ENCODE measurements at places on chromosomes 2 and 18. TPM values are rescaled to one million over a fixed set of nuclear protein-coding genes. Genes with fewer than 3 reads are reported as not detected.

MGAT4A gene
- total RNA-seq, result 14.0 TPM

- DNase-seq, result no peak
- peaks cover 6% of the 10 kb centered on the region for H3K4me1 ChIP-seq
- no peak overlapping the region for H3K27ac ChIP-seq
- H3K36me3 ChIP-seq, result no peaks in the 10 kb centered on the region
These were observed 5.1 kb downstream of the AGPS start for GRCh38 chr2:177397481-177398289.

GRCh38 chr18:67876871-67877270 lies 360.4 kb upstream of the DSEL start:
- H3K27ac ChIP-seq, result no peak overlapping the region
- no peaks in the 10 kb centered on the region for H3K4me1 ChIP-seq
- no peak for DNase-seq
- no peak overlapping the region for H3K4me3 ChIP-seq
- H3K36me3 ChIP-seq, result no peaks in the 10 kb centered on the region

- no peak overlapping the region for H3K4me3 ChIP-seq
- no peaks in the 10 kb centered on the region for H3K36me3 ChIP-seq
- H3K4me1 ChIP-seq, result no peaks in the 10 kb centered on the region
- no peak overlapping the region for H3K27ac ChIP-seq
These were observed 15.4 kb downstream of the AFF3 start for GRCh38 chr2:100126897-100127401.

- H3K4me3 ChIP-seq, result no peak overlapping the region
- no peak overlapping the region for H3K27ac ChIP-seq
- no peak for DNase-seq
- no peaks in the 10 kb centered on the region for H3K4me1 ChIP-seq
These were observed 264.8 kb upstream of the FSIP2 start for GRCh38 chr2:185473838-185474237.
